ENCODE measurements at places on chromosomes 2 and 18. TPM values are rescaled to one million over a fixed set of nuclear protein-coding genes. Genes with fewer than 3 reads are reported as not detected.

The RAB12 gene
- total RNA-seq: 26.2 TPM

The EPB41L5 gene
- total RNA-seq: 6.5 TPM

The PUS10 gene
- total RNA-seq: 4.6 TPM

The IL36B gene
- not detected for total RNA-seq

DNA sequence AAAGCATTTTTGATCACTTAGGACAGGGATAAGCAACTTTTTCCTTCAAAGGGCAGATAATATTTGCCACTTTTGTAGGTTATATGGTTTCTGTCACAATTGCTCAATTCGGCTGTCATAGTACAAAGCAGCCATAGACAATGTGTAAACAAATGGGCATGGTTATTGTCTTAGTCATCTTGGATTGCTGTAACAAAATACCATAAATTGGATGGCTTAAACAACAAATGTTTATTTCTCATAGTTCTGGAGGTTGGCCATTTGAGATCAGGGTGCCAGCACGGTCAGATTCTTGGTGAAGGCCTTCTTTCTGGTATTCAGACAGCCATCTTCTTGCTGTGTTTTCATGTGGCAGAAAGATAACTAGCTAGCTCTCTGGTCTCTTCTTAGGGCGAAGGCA is 91.2 kb downstream of the TAF4B start:
- no peak overlapping the region for H3K4me3 ChIP-seq
- no peaks in the 10 kb centered on the region for H3K4me1 ChIP-seq
- H3K27me3 ChIP-seq: no peaks in the 10 kb centered on the region
- H3K36me3 ChIP-seq: no peaks in the 10 kb centered on the region
- no peak for DNase-seq
- H3K27ac ChIP-seq: no peak overlapping the region

DNA sequence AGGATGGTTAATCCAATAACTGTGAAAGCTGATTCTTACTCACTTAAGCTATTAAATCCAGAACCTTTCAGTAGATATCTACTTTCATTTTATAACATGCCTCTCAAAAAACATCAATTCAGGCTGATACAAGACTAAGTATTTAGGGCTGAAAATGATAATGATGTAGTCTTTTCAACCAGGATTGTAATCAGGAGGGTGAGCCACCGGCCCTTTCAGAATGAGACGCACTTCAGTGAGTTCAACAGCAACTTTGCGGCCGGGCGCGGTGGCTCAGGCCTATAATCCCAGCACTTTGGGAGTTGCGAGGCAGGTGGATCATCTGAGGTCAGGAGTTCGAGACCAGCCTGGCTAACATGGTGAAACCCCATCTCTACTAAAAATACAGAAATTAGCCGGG is 30.4 kb downstream of the RBMS1 start:
- H3K27ac ChIP-seq: no peak overlapping the region
- no peak overlapping the region for H3K4me3 ChIP-seq
- no peaks in the 10 kb centered on the region for H3K4me1 ChIP-seq
- DNase-seq: no peak
- no peaks in the 10 kb centered on the region for H3K27me3 ChIP-seq
- H3K36me3 ChIP-seq: no peaks in the 10 kb centered on the region

DNA sequence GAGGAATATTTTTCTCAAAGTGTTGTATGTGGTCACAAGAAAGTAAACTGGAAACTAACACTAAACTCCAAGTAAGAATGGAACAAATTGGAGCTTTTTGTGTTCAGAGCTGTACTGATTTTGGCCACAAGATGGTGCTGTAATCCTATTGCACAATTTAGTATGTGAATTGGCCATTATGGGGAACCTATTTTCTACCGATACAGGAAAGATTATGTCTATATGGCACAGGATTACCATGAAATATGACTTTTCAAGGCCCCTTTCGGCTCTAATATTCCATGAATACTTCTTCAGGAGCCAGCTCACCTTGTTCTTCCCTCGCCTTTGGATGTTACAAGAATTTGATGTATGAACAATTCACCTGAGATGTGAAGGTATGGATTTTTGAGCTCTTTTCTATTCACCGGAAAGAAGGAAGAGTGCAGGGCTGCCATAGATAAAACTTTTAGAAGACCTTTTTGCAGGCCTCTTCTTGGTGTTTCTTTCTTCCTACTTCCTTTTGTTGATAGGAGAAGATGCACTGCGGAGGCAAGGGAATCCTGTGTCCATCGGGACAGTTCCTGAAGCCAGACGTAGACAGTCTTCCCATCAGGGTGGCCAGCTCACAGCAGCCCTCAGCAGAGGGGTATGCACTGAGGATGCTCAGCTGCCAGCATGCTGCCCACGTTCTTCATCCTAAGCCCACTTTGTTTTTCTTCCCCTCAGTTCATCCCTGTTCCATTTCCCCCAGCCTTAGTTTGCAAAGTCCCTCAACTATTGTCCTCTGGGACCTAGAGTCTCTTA is 13.3 kb downstream of the MRPL44 start:
- H3K27me3 ChIP-seq: no peaks in the 10 kb centered on the region
- H3K4me3 ChIP-seq: no peak overlapping the region
- no peak for DNase-seq
- peaks cover 21% of the 10 kb centered on the region for H3K36me3 ChIP-seq

DNA sequence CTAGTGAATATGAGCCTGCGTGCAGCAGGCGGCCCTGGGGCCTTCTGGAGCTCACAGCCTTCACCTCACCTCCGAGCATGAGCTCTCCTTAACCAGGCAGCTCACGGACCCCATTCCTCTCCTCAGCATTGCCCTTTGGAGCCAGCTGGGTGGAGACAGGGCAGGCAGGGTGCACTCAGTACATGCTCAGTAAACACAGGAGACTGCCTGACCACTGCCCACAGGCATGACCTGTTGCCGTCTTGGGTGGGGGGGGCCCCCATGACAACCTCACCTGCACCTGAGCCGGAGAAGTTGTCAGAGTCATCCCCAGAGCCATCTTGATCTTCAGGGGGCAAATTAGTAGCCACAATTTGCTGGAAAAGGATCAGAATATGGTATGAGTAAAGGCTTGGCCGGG is 19.9 kb downstream of the SDC1 start:
- no peak overlapping the region for H3K27ac ChIP-seq
- no peaks in the 10 kb centered on the region for H3K4me1 ChIP-seq
- DNase-seq: no peak
- H3K4me3 ChIP-seq: no peak overlapping the region

Measured in naive thymus-derived CD4-positive, alpha-beta T cell (primary cell).